Activated naive CD4-positive, alpha-beta T cell treated with Interleukin-2 at 50 U/mL for 16 hours (primary cell): ENCODE measurements at places on chromosomes 5 and 9.

DNA sequence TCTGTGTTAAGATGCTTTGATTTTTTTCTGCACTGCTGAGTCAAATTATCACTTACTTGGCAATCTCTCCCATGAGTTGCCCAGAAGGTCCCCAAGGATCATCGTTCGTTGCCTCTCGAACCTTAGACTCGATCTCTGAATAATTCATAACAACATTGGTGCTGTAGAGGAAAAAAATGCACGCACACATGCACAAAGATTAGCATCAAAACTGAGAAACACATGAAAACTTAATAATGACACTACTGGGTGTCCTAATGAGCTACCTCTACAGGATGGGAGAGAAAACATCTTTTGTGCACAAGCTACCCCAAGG lies 41.6 kb downstream of the CLINT1 start:
- no peak for DNase-seq

DNA sequence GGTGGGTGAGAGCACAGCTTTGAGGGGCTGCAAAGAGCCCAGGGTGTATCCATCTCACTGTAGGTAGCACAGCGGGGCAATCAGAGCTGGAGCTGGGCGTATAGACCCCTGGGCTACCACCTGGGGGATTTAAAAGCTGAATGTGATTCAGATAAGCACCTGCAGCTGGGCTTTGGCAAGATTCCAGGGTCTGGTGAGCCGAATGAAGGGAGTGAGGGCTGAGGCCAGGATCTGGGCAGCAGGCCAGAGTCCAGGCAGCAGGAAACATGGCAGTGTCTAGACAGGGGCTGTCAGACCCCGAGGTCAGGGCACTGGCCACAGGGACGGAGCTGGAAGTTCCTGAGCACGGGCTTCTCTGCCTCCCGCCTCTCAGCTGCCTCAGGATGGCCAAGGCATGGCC lies 8.7 kb downstream of the ASS1 start:
- no peak for DNase-seq

GRCh38 chr9:136193891-136194279 lies 11.0 kb downstream of the LHX3 start:
- DNase-seq = no peak

- no peak for DNase-seq
These were observed 78.4 kb downstream of the SREK1 start for GRCh38 chr5:66222455-66222854.

DNA sequence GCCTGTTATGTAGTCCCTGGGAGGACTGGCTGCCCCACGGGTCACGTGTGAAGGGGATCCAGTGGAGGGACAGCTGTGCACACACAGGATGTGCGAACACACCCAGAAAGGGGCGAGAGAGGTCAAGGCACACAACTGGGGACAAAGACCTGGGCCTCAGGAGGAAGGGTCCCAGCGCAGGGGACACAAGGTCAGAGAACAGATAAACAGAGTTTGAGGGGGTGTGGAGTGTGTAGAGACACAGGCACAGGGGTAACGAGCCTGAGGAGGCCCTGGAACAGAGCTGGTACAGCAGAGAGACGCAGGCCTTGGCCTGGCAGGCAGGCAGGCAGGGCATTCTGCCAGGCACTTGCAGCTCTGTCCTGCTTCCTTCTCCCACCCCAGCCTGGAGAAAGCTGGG lies 14.8 kb upstream of the PSMD5 start:
- DNase-seq = no peak

DNA sequence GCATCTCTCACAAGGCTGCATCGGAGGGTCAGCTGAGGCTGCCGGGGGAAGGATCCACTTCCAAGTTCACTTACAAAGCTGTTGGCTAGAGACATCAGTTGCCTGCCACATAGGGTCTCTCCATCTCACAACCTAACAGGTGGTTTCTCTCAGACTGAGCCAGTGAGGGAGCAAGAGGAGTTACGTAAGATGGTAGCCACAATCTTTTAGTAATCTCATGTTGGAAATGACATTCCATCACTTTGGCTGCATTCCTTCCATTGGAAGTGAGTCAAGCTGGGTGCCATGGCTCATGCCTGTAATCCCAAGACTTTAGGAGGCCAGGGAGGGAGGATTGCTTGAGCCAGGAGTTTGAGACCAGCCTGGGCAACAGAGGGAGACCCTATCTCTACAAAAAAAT lies 7.4 kb upstream of the GRK6 start:
- DNase-seq = no peak
